ENCODE measurements at places on chromosomes 2 and 18.
A peak's percentile ranks its signal among the peaks of the same experiment; 100 is the strongest.

- DNase-seq = no peak
Observed at GRCh38 chr2:7154656-7155055, 237.4 kb downstream of the RNF144A start.

GRCh38 chr2:223612501-223612900 lies 10.3 kb upstream of the SCG2 start:
- DNase-seq = no peak

- no peak for DNase-seq
Observed at GRCh38 chr2:199716807-199717586, 134.0 kb downstream of the FTCDNL1 start.

DNA sequence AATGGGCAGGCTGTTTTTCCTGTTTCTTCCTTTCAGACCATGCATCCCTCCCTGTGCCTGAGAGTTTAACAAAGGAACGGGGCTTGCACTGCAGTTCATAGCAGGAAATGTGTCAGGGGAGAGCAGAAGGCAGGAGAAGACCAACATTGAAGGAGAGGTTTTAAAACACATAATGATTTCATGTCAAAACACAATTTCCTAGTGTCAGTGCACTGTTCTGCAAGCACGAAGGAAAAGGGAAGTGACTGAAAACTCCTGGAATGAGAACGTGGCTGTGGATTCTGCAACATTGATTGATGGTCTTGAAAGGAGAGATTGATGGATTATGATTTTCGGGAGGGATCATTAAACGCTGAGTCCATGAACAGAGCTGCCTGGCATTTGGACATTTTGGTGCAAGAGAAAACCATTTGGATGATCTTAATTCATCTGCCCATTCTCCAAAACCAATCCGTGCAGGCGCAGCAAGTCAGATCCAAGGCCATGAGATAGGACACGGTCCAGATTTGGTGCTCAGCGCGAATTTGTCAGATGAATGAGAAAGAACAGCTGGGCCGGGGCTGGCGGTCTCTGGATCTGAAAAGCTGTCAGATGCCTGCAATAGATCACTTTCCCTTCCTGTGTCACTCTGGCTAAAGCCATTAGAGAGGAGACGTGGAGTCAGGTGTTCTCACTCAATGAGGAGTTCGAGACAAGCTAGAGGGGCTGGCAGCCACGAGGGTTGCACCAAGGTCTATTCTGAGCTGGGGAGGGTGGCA lies 38.4 kb downstream of the C1QL2 start:
- DNase-seq = peak; percentile 2

DNA sequence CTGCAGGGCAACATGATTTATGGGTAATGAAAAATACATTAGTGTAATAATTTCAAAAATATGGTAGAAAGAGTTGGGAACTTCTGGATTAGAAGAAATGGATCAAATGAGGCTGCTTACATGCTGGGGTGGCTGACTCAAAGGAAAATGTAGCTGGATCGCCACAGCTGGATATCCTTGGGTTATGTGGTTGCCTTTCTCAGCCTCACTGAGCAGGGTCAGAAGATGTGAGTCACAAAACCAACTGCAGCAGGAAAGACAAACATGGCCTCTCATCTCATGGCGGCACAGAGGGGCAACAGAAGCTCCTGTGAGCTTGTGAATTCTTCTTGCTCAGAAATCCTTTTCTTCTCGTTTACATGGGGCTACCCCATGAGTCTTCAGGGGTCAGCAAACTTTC lies 317.1 kb upstream of the SPRED2 start:
- peak; percentile 34 for DNase-seq

DNA sequence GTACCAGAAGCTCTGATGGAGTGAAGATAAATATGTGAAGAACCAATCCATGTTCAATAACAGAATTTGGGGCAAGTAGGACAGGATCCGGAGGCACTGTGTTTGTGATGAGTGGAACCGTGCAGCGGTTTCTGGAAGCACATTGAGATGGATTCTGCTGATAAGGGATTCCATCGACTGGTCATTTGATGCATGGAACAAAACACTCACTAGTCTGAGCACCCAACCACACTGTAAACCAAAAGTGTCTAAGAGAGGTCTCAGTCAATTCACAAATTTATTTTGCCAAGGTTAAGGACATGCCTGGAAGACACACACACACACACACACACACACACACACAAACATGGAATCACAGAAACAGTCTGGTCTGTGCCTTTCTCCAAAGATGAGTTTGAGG lies 459.5 kb downstream of the FBXO15 start:
- no peak for DNase-seq

- DNase-seq = no peak
Observed at GRCh38 chr2:47903781-47904490, 2.4 kb downstream of the FBXO11 start.

DNA sequence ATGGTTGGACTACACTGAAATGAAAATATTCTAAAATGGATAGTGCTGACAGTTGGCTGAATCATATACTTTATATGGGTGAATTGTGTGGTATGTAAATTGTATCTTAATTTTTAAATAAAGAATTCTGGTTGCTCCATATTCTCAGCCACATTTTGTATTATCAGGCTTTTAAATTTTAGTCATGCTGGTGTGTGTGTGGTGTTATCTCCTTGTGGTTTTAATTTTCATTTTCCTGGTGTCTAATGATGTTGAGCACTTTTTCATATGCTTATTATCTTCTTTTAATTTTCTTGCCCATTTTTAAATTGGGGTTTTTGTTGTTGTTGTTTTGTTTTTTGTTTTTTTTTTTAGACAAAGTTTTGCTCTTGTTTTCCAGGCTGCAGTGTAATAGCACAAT lies 3.8 kb upstream of the HIBCH start:
- no peak for DNase-seq

DNA sequence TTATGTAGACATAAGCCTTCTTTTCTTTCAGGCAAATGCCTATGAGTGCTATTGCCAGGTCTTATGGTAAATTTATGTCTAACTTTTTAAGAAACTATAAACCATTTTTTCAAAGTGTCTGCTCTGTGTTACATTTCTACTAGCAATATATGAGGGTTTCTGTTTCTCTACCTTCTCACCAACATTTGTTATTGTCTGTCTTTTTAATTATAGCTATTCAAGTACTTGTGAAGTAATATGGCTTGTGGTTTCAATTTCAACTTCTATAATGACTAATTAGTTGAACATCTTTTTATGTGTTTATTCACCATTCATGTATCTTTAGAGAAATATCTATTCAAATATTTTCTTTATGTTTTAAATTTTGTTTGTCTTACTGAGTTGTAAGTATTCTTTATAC lies 213.1 kb upstream of the MC4R start:
- DNase-seq = no peak

GRCh38 chr18:10671441-10671840 lies 145.6 kb downstream of the NAPG start:
- no peak for DNase-seq

- DNase-seq = no peak
Observed at GRCh38 chr18:79302120-79302519, 93.6 kb upstream of the NFATC1 start.

DNA sequence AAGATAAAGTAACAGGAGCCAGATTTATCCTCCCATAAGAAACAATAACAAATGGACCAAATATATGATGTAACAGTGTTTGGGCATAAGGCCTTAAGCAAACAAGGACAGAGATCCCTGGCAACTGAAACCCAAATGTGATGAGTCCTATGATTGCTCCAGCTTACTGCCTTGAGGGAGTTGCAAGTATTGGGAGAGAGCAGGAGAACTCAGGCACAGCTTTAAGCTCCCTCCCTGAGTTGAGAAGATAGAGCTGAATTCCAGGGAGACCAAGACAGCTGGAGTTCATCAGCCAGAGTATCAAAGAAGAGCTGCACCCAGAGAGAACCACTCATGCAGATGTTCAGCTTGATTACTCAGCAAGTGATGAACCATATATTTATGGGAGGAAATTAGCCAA lies 814.5 kb upstream of the RAB6C start:
- DNase-seq = no peak
